ENCODE measurements at places on chromosomes 12 and 14.

- no peak for DNase-seq
Measured at GRCh38 chr12:83660727-83661358, 974.1 kb downstream of the TMTC2 start.

- DNase-seq = no peak
Measured at GRCh38 chr14:25086821-25087396, 37.0 kb upstream of the STXBP6 start.

GRCh38 chr12:89923091-89923490, 214.5 kb upstream of the ATP2B1 start:
- DNase-seq = no peak

- no peak for DNase-seq
Measured at GRCh38 chr14:81986005-81986404, 452.4 kb upstream of the SEL1L start.

- no peak for DNase-seq
Measured at GRCh38 chr14:91298576-91298975, 54.1 kb upstream of the GPR68 start.

DNA sequence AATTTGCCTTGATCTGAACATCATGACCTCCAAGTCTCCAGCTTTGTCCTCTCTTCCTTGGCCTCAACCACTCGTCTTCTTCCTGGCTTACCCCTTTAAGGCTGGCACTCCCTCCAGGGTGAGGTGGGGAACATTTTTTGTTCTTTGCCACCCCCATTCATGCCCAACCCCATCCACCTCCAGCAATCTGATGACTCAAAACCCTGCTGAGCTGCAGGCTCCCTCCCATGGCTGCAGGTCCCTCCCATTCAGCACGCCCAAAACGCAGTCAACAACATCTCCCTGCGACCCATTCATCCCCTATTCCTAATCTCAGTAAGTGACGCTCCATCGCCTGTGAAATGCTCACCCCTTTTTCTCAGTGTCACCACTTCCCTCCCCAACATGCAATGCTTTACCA, 138.8 kb upstream of the PRMT8 start:
- DNase-seq = no peak

DNA sequence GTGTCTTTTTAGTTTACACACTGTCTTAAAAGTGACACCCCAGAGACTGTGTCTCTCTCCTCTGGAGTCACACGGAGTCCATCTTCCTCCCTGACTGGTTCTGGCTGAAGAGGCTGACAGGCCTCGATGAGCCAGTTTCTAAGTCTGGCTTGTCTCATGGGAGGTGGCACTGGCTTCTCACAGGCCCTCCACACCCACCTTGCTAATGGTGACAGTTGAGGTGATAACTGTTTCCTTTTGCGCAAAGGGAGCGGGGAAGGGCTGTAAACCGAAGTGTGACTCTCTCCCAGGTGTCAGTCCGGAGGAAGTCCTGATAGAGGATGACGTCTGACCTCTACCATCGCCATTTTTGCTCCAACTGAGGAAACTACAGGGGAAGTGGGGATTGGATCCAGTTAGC, 30.2 kb downstream of the KCTD10 start:
- DNase-seq = no peak

DNA sequence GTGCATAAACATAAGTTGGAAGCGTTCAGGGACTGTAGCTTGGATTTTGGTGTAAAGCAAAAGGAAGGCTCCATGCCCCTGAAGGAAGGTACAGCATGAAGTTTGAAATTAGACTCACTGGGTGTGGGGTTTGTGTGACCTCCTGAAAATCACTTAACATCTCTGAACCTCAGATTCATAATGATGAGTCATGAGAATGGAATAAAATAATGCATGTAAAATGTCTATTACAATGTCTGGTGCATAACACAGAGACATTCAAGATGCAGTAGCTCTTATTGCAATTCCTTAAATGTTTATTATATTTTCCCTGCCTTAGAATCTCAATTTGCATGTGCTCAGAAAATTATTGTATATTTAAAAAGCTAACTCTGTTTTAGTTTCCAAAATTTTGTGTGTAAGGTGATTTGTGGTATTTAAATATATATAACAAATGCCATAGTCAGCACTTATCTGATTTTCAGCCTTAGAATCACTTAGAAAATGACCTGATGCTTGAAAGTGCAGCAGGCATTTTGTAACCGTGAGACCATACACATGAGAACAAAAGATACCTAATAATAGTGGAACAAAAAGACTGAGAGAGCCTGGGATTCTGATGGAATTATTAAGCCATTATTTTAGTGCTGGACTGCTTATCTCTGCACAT, 66.3 kb downstream of the E2F7 start:
- DNase-seq = no peak

DNA sequence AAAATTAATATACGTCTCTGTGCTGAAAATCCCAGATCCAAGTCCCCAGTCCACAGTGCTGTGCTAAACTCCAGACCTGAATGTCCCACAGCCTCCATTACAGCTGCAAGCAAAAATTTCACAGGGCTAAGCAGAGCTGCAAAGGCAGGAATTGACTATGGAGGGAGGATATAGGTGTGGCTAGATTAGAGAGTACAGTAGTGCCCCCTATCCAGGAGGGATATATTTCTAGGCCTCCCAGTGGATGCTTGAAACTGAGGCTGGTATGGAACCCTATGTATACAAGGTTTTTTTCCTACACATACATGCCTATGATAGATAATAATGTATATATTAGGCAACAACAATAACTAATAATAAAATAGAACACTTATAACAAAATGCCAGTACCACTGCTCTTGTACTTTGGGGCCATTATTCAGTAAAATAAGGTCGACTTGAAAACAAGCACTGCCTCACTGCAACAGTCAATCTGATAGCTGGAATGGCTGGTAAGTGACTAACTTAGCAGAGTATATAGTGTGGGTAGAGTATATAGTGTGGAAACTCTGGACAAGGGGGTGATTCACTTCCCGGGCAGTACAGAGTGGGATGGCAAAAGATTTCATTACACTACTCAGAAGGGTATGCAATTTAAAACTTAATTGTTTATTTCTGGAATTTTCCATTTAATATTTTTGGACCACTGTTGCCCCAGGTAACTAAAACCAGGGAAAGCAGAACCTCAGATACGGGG, 82.7 kb downstream of the C14orf132 start:
- no peak for DNase-seq

DNA sequence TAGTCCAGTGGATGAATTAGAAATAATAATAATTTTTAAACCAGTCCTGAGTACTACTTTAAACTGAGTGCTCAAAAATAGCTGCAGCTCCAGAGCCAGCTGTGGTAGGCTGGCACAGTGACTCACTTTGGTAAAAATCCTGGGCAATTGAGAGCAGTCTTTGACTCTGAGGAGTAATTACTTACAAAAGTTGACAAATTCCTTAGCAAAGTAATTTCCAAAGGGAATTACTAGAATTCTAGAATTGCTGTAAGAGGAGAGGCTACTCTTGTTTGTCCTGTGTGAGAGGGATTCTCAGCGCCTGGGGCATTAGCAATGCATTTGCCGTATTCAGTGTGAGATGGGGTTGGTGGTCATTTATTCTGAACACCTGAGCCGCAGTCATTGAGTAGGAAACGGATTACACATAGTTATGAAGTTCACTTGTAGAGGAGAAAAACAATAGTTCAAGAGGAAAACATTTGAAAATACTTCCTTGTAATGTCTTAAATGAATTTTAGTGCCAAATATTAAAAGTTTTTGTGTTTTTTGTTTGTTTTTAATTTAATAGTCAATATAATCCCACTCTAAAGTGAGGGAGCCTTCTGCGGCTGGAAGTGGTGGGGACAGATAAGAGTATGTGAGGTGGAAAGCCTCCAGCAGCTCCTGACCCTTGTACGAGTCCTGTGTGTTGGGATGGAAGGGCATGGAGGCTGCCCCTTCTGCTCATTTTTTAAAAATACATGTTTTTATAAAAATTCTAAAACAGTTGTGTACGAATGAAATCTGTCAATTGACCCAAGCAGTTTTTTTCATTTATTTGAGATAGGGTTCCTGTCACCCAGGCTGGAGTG, 41.9 kb downstream of the EID3 start:
- no peak for DNase-seq

DNA sequence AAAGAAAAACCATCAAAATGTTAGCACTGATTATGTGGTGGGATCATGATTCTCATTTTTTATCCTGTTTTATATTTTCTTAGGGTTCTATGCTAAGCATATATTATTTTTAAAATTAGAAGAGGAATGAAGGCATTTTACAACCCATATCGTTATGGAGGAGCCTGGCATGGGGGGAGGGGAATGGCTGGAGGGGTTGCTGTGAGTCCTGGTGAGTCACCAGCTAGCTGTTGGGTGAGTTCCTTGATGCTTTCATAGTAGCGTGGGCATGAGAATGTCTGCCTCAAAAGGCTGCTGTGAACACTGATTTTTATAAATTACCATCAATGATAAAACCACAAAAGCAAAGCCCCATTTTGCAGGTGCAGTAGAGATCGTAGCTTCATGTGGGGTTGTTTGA, 46.9 kb downstream of the C14orf132 start:
- no peak for DNase-seq

DNA sequence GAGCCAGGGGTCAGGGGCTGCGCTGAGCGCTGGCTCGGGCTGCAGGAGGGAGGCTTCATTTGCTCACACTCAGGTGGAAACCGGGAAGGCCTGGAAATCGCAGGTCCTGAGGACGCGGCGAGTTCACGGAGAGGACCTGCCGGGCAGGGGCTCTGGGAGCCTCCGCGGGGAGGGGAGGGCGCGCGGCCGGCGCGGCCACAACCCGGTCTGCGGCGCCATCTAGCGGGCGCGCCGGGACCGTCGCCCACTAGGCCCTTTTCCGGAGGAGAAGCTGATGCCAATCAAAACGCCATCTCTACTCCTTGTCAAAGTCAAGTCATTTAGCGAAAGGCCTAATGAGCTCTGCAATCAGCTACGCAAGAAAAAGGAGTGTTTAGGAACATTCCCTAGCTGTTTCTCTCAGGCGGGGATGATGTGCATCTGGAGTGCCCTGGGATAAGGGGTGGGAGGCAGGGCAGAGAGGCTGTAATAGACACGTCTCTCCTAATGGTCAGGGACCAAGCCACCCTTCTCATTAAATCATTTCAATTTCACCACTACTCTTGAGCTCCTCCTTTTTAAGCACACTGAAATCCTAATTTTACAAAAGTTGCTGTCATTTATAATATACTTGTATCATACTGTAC, 885.8 kb upstream of the TMEM132C start:
- DNase-seq = no peak

DNA sequence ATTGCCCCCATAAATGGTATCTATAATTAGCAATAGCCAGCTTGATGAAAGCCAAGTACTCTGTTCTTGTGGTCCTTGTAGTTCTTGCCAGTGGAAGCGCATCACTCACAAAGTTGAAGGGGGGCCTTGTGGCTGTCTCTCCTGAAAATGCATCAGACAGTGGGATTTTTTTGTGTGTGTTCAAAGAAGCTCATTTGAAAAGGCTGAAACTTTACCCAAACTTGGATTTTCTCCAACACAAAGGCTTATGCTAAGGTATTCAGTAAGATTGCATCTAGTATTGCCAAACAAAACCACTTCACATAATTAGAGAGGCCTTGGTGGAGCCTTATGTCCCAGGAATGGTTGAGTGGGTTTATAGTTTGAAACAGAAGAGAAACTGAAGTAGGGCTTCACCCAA, 216.7 kb upstream of the TMTC1 start:
- no peak for DNase-seq

DNA sequence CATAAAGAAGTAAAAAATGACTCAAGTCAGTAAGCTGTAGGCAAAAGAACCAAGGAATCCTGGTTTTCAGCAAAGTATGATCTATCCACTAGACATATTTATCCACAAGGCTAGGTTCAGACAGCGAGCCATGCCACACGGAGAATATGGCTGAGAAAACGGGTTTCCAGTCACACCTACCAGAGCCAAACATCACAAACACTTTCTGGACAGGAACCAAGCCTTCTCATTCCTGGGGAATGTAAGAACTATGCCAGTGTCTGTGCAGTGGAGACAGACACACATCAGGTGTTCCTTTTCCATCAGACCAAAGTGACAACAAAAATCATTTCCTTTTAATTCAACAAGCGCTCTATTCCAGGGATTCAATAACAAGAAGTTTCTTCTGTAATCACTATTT, 41.1 kb downstream of the AREL1 start:
- DNase-seq = no peak

DNA sequence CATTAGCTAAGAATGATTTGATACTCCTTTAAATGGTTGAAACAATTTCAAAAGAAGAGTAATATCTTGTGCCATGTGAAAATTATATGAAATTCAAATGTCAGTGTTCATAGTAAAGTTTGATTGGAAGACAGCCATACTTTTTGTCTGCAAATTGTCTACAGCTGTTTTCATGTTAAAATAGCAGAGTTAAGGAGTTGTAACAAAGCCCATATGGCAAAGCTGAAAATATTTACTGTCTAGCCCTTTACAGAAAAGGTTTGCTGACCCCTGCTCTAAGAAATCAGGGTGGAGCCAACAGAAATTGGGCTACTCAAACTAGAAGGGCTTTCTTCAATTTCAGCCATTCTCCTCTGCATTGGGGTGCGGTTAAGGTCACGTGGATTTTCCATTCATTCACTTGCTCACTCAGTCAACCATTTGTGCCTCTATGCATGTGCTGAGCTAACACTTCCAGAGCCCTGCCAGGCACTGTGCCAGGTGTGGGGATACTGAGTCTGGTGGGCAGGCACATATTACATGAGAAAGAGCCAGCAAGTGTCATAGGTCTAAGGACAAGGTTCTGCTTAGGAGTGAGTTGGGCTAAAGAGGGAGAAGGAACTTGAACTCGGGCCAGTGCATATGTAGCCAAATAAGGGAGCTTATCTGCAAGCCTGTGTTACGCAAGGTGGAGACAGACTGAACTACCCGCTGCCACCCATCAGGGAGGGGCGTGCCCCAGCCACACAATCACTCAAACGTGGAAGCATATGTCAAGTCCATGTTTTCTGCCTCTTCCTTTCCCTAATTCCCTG, 139.8 kb upstream of the NOS1 start:
- DNase-seq = no peak

DNA sequence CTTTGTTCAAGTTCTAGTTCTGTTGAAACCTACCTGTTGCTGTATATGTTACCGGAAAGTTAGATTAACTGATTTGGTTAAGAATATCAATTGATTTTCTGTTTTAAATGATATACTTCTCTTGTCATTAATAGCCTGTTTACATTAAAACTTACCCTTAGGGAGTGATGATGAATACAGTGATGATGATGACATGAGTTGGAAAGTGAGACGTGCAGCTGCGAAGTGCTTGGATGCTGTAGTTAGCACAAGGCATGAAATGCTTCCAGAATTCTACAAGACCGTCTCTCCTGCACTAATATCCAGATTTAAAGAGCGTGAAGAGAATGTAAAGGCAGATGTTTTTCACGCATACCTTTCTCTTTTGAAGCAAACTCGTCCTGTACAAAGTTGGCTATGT, 33.0 kb downstream of the CAND1 start:
- no peak for DNase-seq
